ENCODE measurements at places on chromosomes 13 and 19. TPM values are rescaled to one million over a fixed set of nuclear protein-coding genes. Genes with fewer than 3 reads are reported as not detected.

Gene PRODH2
- not detected for total RNA-seq

Gene C1QTNF9B
- total RNA-seq = 0.18 TPM

Gene GRIK5
- 2.0 TPM for total RNA-seq

Gene GSX1
- total RNA-seq = not detected

Gene PRR20E
- not detected for total RNA-seq

Gene SERTAD3
- 8.1 TPM for total RNA-seq

Gene OR4F17
- not detected for total RNA-seq

Gene FGF22
- total RNA-seq = not detected

Gene F2RL3
- 0.39 TPM for total RNA-seq

Gene FPR2
- total RNA-seq = not detected

Gene UNC13A
- total RNA-seq = 0.07 TPM

Gene LYL1
- total RNA-seq = 8.8 TPM

Gene CGB2
- total RNA-seq = not detected

Gene COL5A3
- not detected for total RNA-seq

Gene NALCN
- not detected for total RNA-seq

Gene FCHO1
- 85.4 TPM for total RNA-seq

Gene ASF1B
- 114 TPM for total RNA-seq

Gene EHD2
- 0.11 TPM for total RNA-seq
